Fibroblast of skin of left biceps (primary cell): ENCODE measurements at places on chromosomes 6 and 20.

GRCh38 chr6:134363323-134364039 lies 45.6 kb upstream of the SGK1 start:
- DNase-seq, result peak; percentile 25

DNA sequence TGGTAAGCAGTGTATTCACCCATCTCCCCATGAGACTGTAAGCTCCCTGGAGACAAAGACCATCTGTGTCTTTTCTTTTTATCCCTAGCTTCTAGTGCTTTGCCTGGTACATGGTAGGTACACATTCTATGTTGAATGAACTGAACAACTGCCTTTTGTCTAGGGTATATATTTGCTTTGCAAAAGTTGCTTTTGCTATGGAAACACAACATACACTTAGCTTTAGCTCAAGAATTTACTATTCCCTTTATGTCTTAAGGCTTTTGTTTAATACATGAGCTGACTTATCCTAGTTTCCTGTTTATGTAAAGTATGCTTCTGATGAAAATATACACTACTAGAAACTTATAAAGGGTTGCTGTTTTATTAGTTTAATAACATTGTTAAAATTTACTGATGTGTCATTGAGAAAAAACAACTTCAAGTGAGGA lies 198.2 kb downstream of the PRL start:
- DNase-seq, result no peak

DNA sequence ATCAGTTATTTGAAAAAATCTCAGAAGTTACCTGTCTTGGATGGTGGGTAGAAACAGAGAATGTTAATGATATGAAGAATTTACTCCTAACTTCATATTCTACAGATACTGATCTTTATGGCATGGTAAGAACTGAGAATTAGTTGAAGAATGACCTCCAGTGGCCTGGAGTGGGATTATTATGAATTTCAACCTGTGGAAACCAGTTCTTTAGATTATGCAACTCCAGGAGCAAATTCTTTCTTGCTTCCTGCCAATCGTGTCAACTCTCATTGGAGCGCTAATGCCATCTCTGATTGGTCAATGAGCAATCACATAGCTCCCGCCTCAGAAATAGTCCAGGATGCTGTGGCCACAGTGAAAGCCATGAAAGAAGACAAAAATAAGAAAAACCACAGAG lies 40.6 kb downstream of the LYRM2 start:
- peak; percentile 4 for DNase-seq

DNA sequence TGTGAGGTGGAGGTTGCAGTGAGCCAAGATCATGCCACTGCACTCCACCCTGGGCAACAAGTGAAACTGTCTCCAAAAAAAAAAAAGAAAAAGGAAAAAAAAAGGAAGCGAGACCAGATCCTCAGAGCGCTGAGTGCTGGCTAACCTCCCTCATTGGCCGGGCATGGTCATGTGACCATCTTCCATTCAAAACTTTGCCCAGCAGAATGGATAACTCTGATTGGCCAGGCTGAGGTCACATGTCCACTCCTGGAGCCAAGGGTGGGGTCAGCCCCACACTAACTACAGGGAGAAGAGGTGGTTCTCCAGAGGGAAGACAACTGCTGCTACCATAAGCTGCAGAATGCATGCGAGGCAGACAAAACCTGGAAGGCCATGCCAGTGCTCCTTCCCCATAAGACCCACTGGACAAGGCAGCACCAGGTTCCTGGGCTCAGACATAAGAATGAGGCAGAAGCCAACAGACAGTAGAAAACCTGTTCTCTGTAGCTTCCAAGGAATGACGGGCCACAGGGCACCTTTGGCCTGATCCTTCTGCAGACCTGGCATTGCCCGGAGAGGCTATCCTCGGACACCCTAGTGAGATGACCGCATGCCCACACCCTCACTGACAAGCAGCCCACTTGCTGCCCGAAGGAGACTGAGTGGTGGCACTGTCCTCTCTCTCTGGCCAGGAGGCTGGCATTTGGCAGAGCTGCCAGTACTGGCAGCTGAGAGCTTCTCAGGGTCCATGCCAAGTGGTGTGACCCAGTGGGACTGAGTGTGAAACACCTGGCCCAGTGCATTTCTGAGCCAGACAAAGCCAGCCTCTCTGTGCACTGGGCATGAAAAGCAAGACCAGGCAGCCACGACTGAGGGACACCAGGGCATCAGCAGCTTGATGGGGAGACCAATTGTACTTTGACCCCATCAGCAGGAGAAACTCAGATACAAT lies 311.9 kb upstream of the SULF2 start:
- no peak for DNase-seq

- DNase-seq, result no peak
Measured at GRCh38 chr6:15363523-15364400, 117.9 kb downstream of the JARID2 start.

DNA sequence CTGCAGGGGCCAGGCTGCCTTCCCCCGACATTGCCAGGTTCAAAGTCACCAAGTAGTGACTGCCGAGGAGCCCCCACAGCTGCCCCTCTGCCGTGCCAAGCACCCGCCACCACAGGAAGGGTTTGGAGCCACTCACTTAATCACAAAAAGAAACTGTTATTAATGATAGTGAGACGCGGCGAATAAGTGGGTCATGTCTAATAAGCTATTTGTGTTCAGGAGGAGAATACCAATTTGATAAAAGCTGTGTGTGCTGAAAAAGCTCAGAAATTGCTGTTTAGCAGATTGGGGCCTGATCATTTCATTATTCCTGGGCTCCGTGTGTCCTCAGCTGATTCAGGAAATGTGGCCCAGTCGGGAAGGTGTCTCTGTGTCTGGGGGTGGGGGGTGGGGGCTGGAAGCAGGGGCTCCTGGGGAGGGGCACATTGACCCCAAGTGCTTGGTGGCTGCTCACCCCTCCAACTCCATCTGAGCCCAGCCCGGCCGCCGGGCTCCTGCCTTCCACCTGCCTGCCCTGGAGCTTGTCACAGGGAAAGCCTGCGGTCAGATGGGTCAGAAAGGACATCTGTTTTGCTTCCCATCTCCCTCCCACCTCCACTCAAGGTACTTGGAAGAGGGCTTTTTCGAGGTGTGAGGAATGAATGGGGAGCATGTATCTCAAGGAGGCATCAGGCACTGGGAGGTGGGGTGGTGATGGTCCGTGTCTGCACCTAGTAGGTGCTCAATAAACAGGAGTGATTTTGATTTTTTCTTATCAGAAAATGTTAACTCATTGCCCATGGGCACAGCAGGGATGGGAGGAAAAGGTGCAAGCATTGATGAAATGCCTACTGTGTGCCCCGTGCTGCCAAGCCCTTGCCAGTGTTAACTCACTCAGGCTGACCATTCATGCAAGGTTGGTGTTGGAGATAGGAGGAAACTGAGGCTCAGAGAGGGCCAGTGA lies 3.0 kb downstream of the VSTM2L start:
- no peak for DNase-seq

GRCh38 chr6:91540902-91541301 lies 954.0 kb upstream of the MAP3K7 start:
- DNase-seq, result no peak

DNA sequence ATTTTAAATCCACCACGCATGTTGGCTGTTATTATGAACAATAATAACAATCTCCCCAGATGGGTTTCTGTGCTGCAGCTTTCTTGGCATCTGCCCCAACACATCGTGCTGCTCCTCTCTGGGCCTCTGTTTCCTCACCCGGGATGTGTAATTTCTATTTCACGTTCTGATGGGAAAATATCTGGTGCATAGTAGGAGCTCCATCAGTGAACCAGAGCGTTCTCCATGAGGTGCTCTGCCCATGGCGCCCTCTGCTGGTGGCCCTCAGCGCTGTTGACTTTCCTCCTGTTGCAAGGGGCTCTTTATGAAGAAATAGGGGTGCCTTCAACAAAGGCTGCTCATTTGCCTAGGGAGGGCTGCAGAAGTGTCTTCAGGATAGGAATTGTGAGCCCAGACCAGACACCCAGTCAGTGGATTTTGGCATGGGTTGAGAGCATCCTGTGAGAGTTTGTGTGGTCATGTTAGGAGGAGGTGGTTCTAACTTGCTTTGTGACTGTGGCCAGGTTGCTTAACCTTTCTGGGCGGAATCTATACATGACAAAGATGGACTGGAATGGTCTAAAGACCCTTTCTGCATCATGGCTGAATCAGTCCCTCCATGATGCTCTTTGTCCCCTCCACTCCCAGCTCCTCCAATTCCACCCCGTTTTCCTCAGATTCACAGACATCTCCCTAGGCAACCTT lies 8.1 kb downstream of the SCRT2 start:
- no peak for DNase-seq

DNA sequence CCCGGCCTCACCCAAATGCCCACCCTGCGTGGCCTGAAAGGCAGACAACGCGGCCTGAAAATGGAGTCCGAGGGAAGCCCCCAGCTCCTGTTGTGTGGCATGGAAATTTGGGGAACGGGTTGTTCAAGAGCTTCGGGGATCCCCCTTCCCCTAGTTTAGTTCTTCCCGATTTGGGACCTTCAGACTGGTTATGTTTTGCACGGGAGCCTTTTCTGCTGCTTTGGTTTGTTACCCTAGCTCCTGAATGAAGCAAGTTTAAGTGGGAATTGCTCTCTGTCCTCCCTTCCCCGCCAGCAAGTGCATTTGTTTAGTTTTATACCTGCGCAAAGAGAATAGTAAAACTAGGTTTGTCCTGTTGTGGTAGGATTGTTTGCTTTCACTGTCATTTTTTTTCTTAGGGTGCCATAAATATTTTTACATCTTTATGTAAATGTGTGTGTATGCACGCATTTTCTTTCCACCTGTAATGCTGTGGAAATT lies 604 bp downstream of the SH3BGRL2 start:
- no peak for DNase-seq

DNA sequence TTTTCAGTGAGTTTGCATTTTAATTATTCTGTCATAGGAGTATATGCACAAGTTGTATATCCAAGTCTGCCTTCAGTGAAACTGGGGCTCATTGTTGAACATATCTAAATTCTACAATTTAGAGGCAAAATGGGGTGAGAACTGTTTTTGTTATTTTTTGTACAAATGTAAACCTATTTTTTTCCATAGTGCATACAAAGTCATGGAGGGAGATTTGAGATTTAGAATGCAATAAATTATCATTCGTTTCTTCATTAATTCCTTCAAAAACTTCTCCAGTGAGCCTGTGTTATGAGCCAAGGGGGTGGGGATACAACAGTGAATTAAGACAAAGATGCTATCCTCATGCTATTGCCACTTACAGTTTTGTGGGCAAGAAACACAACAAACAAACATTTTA lies 29.8 kb upstream of the RHAG start:
- no peak for DNase-seq

DNA sequence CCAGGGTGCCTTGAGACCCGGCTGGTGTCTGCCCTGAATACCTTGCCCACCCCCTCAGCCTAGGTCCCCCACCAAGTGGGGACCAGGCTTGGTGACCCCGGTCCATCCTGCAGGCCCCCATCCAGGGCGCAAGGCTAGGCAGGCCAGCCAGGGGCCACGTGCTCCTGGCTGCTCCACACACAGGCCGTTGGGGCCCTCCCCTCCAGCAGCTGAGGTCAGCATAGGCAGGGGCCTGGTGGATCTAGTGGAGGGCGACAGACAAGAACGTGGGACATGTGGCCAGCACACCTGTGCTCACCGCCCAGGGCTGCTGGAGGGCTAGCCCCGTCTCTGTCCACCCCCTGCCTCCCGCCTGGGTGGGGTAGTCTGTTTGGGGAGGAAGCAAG lies 7.5 kb upstream of the HRH3 start:
- DNase-seq, result no peak
